ENCODE measurements at places on chromosomes 1 and 21.

GRCh38 chr1:73868810-73869336 lies 329.1 kb downstream of the LRRIQ3 start:
- no peak for DNase-seq

GRCh38 chr21:44853601-44854390 lies 19.7 kb downstream of the PTTG1IP start:
- DNase-seq, result no peak

GRCh38 chr1:229024528-229025130 lies 246.3 kb upstream of the RAB4A start:
- DNase-seq, result no peak

GRCh38 chr1:79554688-79555087 lies 548.2 kb upstream of the ADGRL4 start:
- no peak for DNase-seq

- no peak for DNase-seq
Observed at GRCh38 chr21:22855581-22855980, 1857.4 kb downstream of the NCAM2 start.

GRCh38 chr1:33425900-33426299 lies 5.0 kb downstream of the PHC2 start:
- DNase-seq, result no peak

- DNase-seq, result no peak
Observed at GRCh38 chr1:83516369-83516768, 482.6 kb downstream of the TTLL7 start.

DNA sequence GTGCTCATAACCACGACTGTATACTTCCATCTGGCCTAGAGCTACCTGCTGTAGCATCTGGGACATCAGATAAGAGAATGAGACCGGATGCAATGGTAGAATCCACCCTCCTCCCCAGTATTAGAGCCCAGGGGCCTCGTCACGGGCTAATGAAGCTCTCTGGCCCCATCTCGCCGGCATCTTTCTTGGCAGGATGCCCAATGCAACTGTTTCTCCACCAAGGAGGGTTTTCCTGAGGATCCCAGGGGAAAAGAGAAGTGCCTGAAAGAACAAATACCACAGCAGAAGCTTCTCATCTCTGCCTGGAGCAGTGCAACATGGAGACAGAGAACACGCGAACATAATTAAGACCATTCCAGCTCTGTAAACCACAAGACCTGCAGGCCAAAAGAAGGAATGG lies 80.0 kb downstream of the VWA5B1 start:
- no peak for DNase-seq

- no peak for DNase-seq
Observed at GRCh38 chr1:221761354-221762002, 19.6 kb upstream of the DUSP10 start.

- DNase-seq, result no peak
Observed at GRCh38 chr1:202130816-202131522, 8.3 kb downstream of the GPR37L1 start.

Measured in activated naive CD8-positive, alpha-beta T cell treated with anti-CD3 and anti-CD28 coated beads for 36 hours (primary cell).